ENCODE measurements at places on chromosomes 11 and 22. TPM values are rescaled to one million over a fixed set of nuclear protein-coding genes. Genes with fewer than 3 reads are reported as not detected.
A peak's percentile ranks its signal among the peaks of the same experiment; 100 is the strongest.

- peak overlapping the region; percentile 98 for H3K27ac ChIP-seq
- H3K4me1 ChIP-seq = peaks cover 43% of the 10 kb centered on the region
- H3K27me3 ChIP-seq = peaks cover 19% of the 10 kb centered on the region
- peaks cover 9% of the 10 kb centered on the region for H3K36me3 ChIP-seq
- peak overlapping the region; percentile 100 for H3K4me3 ChIP-seq
Measured at GRCh38 chr22:37953062-37953436, 352 bp downstream of the C22orf23 start.

DNA sequence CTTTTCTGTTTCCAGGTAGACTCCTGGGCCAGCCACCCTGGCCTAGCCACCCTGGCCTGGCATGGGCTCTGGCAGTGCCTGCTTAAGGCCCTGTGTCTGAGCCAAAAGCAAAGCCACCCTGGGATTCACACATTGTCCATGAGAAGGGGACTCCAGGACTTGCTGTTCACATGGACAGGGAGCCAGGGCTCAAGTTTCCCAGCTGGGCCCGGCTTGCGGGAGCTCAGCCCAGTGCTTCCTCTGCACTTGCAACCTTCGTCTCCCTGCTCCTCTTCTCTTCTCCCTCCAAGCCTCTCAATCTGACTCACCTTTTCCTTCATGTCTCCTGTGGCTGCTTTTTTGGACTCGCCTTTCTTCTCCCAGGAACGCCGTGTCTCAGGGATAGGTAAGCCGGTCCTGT, 130.3 kb downstream of the MICAL2 start:
- peaks cover 12% of the 10 kb centered on the region for H3K4me1 ChIP-seq
- H3K27ac ChIP-seq = no peak overlapping the region
- peaks cover 31% of the 10 kb centered on the region for H3K36me3 ChIP-seq
- H3K27me3 ChIP-seq = peaks cover 7% of the 10 kb centered on the region

DNA sequence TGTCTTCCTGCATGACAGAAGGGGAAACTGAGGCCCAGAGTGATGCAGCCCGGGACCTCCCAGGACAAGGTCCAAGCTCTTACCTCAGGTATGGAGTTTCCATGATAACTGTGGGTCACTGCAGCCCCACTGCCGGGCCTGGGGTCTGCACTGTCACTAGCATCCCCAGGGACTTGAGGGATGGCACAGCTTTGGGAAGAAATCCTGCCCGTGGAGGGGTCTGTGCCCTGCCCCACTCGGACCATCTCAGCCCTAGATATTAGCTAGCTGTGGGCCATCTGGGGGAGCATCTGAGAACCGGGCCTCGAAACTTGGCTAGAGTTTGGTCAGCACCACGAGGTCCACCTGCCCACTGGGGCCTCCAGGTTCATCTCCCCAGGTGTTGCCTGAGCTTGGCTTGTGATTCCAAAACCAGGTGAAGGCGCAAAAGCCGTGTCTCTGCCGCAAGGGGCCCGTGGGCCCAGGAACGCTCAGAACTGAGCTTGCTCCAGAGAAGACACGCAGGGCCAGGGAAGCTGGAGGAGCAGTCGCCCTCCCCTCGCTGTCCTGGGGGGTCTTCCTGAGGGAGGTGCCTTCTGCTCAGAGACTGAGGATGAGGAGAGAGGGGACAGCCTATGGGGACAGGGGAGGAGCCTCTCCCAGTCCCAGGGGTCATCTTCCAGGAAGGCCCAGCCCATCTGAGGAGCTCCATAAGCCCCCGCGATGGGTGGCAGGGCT, 4.8 kb downstream of the LINC01488 start:
- H3K4me1 ChIP-seq = no peaks in the 10 kb centered on the region
- peaks cover 1% of the 10 kb centered on the region for H3K27me3 ChIP-seq
- DNase-seq = no peak
- no peaks in the 10 kb centered on the region for H3K36me3 ChIP-seq

GRCh38 chr11:91850533-91851275, 373.9 kb upstream of the FAT3 start:
- H3K27ac ChIP-seq = no peak overlapping the region
- no peak for DNase-seq
- H3K36me3 ChIP-seq = no peaks in the 10 kb centered on the region
- no peaks in the 10 kb centered on the region for H3K4me1 ChIP-seq
- no peak overlapping the region for H3K4me3 ChIP-seq
- H3K27me3 ChIP-seq = peaks cover 2% of the 10 kb centered on the region

GRCh38 chr11:109914038-109914437, 179.2 kb upstream of the ZC3H12C start:
- H3K36me3 ChIP-seq = no peaks in the 10 kb centered on the region
- H3K4me1 ChIP-seq = no peaks in the 10 kb centered on the region
- DNase-seq = no peak
- no peak overlapping the region for H3K4me3 ChIP-seq

Gene OR8G5
- polyA plus RNA-seq = not detected

Gene GRM5
- polyA plus RNA-seq = not detected

Measured in immature natural killer cell (primary cell).